ENCODE measurements at places on chromosomes 7 and 10.
A peak's percentile ranks its signal among the peaks of the same experiment; 100 is the strongest.

DNA sequence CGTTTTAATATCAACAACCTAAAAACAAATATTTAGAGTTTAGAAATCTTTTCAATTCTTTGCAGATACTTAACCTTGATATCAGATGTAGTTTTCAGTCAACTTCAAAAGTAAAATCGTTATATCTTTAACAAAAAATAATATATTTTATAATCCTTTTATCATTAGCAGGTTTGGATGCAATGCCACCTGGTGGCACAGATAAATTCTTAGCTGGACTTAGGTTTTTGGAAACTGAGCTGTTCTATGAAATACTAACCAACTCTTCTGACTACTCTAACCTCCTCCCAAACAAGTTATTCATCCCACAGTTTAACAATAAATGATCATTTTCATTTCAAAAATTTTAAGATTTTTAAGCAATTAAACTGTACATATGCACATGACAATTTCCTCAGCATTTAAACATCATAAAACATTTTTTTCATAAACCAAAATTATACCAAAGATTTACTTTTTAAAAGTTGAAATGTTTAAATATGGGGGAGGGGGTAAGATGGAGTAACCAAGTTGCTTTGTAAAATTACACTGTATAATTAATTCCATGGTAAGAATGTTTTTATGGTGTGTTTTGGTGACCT, 56.9 kb downstream of the HIBADH start:
- DNase-seq: peak; percentile 4

DNA sequence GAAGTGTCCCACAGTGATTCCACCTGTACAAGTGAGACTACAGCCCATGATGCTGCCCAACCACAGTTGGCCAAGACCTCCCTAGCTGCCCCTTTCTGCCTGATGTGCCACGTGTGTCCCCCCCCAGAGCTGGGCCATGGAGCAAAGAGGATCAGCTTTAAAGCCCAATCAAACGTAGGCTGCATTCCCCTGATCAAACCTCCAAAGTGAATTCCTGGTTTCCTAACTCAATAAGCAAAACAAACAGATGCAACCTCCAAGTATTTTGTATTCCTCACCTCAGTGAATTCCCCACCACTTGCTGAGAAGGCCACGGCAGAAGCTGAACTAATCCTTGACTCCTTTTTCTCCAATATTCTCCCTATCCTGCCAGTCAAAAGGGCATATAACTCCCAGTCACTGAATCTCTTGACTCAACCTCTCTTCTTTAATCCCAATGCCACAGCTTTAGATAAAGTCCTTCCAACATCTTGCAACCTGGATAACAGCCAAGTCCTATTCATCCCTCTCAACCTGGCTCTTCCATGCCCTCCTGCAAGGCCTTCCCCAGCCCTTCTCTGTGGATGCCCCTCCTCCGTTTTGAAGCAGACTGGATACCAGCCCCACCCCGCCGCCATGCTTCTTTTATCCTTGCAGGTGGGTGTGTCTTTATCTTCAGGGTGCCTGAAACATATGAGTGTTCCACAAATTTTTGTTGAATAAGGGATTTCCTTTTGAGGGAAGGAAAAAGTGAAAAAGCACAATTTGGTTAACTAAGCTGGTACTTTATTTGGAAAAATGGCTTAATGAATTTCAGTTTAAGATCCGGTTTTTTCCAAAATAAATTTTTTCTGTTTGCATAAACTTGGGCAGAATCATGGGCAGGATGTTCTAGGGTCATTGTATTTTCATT, 285.2 kb upstream of the MKLN1 start:
- peak; percentile 9 for DNase-seq

- no peak for DNase-seq
Observed at GRCh38 chr10:51488766-51489408, 210.5 kb downstream of the CSTF2T start.

- peak; percentile 65 for DNase-seq
Observed at GRCh38 chr7:129169171-129169671, 19.2 kb upstream of the SMO start.

DNA sequence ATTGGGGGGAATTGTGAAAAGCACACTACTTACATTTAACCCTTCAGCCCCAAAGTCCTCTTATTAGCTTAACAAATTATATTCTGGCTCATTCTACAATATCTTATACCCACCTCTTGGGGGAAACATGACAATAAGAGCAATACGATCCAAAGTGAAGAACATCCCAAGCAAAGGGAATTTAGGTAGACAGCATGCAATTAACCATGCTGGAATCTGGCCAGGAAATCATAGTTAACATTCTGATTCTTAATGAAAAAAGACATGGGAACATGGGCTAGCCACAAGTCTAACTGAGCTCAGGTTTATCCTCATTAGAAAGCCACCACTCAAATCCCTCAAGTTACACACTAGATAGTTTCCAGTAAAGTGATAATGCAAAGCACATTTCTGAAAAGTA, 241.9 kb upstream of the SLC26A5 start:
- peak; percentile 7 for DNase-seq

GRCh38 chr10:29962166-29962850, 97.1 kb downstream of the JCAD start:
- peak; percentile 65 for DNase-seq

DNA sequence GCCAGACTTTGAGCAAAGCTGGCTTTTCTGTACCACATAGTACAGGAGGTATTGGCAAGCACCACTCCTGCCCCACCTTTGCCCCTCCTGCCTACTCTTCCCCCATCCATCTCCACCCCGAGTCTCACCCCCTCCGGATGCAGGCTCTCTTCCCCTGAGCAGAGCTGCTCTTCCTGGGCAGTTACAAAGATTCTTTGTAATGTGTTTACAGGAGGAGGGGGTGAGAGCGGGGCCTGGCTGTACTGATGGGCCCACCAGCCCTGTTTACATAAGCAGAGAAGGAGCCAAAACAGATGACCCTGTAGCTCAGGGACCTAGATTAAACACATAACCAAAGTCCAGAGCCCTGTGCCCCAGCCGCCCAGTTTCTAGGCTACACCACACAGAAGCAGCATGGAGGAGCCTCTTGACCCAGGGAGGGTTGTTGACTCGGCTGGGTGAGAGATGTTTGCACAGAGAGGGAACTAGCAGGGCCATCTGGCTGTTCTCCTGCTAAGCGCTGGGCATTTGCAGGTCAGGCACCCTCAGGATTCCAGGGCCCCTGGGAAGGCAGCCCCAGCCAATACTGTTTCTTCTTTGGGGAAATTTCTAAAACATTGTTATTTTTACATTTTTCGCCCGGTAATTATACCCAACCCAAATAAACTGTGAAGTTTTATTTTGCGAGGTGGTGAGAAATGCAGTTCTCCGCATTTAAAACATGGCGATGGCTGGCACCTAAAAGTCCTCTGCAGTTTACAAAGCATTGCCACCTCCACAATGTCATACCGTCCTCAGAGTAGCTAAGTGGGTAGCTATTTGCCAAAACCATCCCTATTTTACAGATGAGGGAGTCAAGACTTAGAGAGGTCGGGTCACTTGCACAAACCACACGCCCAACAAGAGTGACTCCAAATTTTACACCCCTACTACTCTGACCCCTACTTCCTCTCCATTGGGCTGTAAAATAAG, 11.4 kb upstream of the ZKSCAN1 start:
- DNase-seq: peak; percentile 87

GRCh38 chr10:71725998-71726579, 6.5 kb upstream of the C10orf105 start:
- no peak for DNase-seq

DNA sequence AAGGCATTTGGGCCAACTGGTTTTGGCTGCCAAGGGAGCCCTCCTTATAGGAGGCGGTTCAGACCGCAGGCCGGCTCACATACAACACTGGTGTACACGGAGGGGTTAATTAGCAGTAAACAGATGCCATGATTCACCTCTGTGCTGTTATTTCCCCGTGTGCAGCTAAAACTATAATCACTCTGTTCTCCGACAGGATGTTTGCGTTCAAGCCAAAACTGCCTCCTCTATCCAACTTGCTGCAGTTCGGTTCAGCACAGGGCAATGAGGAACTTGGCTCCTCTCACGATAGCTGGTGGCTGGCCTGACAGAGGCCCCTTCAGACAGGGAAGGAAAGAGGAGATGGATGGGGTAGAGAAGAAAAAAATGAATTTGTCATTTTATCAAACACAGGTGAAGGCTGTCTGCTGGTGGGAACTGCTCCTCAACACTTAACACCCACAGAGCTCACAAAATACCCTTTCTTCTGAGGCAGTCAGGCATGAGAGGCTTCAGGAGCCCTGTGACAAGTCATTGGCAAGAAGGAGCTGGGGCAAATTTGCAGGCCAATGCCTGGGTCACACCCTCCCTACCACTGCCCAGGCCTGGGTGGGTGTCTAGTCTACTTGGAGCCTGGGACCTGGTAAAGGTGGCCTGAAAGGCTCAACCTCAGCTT, 24.0 kb downstream of the KCNMA1 start:
- peak; percentile 29 for DNase-seq

- no peak for DNase-seq
Observed at GRCh38 chr10:83522881-83523386, 616.4 kb upstream of the GHITM start.

DNA sequence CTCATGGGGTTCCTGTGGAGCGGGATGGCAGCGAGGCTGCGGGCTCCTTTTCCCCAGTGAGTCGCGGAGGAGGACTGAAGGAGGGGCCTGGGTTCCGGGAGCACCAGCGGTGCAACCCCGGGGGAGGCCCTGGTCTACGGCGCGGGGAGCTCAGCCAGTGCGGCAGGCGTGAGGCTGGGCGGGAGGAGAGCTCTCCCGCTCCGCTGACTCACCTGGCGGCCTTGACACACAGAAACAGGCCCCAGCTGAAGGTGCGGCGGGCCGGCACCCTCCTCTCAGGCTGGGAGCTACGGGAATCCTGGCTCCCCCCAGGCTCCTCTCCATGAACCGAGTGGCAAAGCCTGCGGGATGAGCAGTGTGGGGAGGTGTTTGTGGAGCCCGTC, 6.8 kb upstream of the NOM1 start:
- no peak for DNase-seq

DNA sequence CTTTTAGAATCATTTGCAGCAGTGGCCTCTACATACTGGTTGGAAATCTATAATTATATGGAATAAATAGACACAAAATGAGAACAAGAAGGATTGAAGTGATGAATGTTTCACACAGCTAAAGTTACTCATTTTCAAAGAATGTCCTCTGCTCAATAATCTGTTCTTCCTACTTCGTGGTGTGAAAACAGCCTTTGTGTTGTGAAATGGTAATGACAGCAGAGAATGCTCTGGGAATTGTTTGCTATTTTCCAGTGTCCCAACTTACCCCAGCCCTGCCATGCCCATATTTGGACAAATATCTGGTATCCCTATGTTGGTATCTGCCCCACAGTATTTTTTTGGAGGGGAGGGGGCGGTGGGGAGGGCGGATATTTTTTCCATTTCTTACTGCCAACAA, 130.4 kb downstream of the GLI3 start:
- DNase-seq: no peak

GRCh38 chr7:133040674-133041073, 41.2 kb downstream of the CHCHD3 start:
- DNase-seq: no peak

DNA sequence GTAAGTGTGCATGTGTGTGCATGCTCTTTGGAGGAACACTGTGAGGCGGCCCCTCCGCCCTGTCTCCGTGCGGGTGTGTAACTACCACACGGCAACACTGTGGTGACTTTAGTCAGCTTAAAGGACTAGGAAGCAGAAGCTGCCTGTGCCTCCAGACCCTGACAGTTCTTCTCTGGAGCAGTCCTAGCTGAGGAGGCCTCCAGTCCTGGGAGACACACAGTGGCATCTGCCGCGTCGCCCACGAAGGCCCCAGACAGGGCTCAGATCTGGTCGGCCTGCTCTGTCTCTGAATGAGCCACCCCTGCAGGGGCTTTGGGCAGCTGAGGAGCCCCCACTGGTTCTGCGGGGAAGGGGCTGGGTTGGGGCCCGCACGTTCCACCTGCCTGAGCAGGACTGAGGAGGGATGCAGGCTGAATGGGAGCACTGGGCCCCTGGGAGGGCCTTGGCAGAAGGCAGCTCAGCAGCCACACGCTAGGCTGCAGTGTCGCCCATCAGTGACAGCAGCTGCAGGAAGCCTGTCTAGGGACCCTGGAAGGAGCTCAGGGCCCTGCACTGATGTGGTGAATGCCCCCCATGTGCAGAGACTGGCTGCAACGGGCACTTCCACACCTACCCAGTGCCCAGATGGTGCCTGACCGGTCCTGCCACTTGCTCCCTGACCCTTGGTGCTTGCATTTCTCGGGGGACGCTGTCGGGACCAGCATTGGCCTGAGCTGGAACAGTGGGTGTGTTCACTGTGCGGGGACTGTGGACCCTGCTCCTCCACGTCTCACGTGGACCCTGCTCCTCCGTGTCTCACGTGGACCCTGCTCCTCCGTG, 27.3 kb upstream of the KNDC1 start:
- no peak for DNase-seq

DNA sequence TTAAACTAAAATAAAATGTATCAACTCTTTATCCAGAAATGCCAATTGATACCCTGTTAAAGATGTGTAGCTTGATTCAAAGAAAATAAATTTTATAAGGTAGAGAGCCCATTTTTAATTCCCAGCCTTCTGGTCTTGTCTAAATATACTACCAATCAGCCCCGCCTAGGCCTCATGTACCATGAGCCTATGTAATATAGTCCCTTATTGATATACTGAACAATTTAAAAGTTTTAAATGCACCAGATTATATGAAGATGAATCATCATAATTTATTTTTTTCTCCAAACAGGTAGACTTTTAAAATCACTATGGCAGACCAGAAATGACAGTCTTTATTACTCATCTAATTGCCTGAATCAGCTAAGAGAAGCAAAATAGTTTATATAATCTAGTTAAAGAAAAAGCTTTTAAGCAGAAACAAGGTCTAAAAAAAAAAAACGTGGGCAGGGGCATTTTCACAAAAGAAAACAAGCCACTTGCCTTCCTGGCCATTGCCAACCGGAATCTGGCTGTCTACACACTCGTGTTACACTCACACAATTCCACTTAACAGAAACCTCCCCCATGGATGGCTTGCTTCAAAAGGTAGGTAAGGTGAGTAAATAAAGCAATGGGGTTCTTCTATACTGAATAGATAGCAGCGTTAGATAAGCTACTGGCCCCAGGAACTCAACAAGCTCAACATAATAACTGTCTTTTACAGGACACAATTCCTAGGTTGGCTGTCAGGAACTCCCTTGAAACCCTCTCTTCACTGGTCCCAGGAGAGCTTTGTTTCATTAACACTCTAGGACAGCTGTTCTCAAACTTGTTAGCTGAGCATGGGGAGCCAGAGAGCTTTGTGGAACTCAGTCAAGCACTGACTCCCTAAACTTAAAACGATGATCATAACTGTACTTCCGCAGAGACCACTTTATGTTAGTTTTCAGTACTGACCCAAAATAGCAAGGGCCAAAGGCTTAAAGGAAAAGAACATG, 37.2 kb downstream of the RAPGEF5 start:
- peak; percentile 90 for DNase-seq
